ENCODE measurements at places on chromosomes 3 and 15.

DNA sequence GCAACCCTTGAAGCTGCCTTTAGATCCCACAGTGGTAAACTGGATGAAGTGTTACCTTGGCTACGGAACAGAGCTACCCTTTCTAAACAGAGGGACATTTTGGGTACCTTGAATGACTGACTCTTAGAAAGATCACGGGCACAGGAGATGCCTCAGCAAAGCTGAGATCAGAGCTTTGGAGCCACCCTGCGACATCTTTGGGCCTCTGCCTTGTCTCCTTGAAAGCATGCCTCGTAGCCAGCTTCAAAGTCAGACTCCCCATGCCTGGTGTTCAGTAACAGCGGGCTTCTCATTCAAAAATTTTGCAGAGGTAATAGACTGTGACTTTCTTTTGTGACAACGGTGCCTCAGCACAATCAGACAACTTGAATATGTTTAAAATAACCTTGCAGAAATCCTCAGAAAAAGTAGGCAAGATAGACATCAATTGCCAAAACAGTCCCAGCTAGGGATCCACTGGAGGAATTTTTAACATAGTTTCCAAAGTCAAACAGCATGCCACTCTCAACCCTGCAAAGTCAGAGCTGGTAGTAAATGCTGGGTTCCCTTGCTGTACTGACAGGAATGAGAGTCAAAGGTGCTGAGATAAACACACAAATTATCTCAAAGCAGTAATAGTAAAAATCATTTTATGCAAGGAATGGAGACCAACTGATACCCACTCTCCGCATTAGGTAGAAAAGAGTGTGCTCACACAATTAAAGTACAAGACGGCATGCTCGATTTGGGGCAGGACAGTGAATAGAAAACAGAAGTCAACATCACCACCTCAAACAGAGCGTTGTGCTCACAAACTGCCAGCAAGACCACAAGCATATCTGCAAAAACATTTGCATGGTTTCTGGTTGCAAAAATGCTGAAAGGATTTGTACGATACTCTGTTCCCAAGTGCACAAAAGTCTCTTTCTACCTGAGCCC is 82.1 kb downstream of the MYO1E start:
- DNase-seq: no peak

DNA sequence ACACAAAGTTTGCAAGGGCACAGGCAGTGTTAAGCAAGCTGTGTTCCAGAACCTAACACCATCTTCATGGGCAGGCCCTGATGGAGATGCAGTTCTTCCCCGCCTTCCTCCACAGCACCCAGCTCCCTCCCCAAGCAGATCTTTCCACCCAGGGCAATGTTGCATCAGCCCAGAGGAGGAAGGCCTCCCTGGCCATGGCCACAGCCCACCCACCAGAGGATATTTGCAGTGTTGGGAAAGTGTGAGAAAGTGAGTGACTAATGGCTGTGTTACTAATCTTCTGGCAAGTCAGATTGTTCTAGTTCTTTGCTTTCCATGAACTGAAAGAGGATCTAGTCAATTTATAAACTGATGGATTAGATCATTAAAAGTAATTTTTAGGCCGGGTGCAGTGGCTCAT is 42.0 kb upstream of the ATP10A start:
- no peak for DNase-seq

DNA sequence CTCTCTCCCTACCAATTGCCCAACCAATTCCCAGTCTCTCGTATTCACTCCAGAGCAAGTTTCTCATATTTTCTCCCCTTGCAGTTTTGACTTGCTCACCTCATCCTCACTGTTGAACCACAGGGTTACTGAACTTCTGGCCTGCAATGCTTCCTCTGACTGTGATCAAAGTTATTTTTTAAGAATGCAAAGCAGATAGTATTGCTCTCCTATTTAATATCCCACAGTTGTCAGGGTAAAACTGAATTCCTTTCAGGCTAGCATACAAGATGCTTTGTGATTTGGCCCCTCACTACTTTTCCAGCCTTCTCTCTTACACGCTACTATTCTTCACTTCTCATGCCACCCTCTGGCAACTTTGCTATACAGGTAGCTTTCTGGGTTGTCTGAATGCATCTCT is 80.9 kb downstream of the LRRFIP2 start:
- no peak for DNase-seq

- DNase-seq: peak; percentile 76
Observed at GRCh38 chr15:61834076-61834697, 226.1 kb downstream of the VPS13C start.

DNA sequence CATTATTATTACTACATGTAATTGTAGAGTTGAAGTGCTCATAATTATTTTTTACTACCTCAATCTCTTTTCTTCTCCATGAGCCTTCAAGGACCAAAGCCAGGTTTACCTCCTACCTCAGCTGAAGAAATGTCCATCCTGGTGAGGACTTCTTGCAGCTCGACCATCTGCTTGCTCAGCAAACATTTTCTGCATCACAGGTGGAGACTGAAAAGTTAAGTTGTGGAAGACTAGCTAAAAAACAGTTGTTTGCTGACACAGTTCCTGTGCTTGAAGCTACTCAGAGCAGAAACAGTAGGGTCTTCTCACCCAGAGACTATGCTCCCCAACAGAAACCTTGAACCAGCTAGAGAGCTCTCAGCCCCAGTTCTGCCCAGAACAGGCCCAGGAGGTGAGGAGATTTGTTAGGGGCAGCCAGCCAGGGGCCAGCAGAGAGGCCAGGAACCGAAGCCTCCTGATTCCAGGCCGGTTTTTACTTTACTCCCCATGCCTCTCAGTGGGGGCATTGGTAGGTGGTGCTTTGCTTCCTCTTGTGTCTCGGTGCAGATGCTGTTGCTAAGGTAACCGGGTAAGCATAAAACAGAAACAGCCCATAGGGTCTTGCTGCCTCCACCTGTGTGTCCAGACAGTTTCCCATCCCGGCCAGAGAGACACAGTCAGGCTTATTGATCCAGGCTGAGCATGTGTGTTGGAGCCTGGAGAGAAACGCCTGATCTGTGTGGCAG is 54.9 kb downstream of the CCNL1 start:
- DNase-seq: no peak

GRCh38 chr3:151346292-151346691 is 16.9 kb upstream of the P2RY13 start:
- no peak for DNase-seq

- no peak for DNase-seq
Observed at GRCh38 chr3:54347060-54347459, 224.7 kb downstream of the CACNA2D3 start.

DNA sequence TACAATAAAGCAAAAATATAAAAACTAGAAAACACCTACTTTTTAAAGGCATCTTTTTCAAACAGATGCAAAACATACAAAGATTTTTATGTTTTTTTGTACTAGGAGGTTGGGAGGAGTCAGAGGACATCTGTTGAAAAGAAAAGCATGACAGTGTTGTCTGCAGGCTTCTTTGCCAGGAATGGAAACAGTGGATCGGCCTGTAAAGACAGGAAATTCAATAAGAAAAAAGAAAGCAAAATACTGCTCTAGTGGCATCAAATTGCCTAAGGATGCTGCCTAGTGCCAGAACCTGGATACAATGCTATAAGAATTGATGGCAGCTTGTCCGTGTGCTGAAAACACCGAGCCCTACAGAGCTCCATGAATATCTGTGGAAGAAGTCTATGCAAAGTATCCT is 69.9 kb downstream of the TBC1D5 start:
- no peak for DNase-seq

DNA sequence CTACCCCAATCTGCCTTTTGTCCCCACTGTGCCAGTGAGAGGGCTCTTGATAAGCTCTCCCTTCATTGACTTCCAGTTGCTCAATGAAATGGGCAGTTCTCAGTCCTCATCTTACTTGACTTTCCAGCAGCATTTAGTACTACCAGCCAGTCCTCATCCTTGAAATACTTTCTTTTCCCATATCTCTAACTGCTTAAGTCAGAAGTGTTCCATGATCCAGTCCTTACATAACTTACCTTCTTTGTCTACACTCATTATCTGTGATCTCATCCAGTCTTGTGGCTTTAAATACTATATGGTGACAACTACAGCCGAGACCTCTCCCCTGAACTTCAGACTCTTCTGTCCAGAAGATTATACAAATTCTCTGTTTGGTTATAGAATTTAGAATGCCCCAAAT is 28.7 kb downstream of the RARRES1 start:
- no peak for DNase-seq

GRCh38 chr3:194711286-194711685 is 25.6 kb downstream of the FAM43A start:
- DNase-seq: no peak

DNA sequence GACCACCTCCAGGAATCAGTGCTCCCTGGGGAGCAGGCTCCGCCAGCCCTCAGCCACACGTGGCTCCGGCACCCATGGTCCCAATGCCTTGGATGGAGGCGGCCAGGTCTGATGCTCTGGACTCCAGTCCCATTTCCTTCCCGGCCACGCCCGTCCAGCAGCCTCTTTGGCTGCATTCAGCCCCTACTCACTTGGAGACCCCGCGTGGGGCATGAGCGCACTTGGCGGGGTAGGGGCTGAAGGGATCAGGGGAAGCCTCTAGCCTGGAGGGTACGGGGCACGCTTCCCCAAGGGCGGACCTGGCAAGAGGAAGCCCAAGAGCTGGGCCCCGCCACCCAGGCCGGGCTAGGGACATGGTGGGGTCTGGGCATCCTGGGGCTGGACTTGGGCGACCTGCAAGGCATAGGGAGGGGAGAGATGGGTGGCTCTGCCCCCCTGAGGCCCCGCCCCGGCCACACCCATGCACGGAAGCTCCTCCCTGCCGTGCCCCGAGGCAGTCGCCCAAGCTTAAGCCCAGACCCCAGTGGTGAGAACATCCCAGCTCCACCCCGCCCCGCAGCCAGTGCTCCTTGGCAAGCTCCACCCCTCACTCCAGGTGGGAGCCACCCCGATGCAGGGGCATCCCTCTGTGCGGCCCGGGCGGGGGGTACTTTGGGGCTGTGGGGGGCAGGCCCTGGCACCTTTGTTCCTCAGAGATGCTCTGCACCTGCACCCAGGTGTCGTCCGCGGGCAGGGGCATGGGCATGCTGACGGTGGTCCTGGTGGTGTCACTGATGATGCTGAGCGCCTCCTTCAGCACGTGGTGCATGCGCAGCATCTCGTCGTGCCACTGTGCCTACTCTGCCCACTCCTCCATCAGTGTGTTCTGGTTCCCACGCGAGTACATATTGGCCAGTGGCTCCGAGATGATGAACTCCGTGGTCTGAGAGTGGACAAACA is 163.5 kb downstream of the GOLGA6L4 start:
- DNase-seq: no peak

DNA sequence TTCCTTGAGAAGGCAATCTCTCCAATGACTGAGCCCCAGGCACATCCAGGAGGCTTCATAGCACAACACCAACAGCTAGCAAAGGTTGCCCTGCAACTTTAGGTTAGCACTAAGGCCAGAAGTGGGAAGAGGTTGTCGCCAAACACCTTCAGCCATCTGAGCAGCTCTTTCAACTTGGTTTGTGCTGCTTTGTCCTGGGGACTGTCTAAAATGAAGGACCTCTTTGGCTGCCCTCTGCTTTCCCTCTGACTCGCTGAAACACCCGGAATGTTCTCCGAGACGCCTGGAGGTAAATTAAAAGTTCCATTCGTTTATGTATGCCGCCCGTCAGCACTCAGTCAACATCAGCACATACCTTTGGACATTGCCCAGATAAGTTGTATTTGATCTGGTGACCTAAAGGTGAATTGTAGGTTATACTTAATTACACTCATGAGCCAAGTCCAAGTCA is 121.2 kb upstream of the NR2F2 start:
- peak; percentile 22 for DNase-seq

GRCh38 chr3:49079270-49079669 is 14.6 kb downstream of the QRICH1 start:
- no peak for DNase-seq

- DNase-seq: no peak
Observed at GRCh38 chr15:37929238-37929637, 5.2 kb upstream of the TMCO5A start.

GRCh38 chr3:16911916-16912315 is 27.2 kb downstream of the PLCL2 start:
- DNase-seq: no peak

DNA sequence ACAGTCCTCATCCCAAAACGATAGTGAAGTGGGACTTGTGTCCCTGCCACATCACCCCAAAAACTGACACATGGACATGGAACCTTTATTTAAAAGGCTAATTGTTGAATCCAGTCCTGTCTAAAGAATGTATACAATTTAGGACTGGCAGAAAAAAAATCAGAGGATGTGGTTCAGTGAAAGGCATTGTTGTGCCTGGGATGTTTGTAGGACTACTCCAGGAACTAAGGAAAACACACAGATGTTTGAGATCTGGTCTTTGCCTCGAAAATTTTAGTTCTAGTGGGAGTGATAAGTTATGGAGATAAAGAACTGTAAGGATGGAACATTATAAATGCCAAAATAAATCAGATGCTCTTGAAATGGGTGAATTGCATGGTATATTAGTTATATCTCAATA is 27.2 kb downstream of the VGLL4 start:
- no peak for DNase-seq

- no peak for DNase-seq
Observed at GRCh38 chr15:31278061-31278445, 48.6 kb upstream of the KLF13 start.

Data from left kidney (tissue), 8 donors.